HuH-7 (cell line): ENCODE measurements at places on chromosomes 4 and X.
A peak's percentile ranks its signal among the peaks of the same experiment; 100 is the strongest.

- no peak for DNase-seq
These were observed 11.0 kb downstream of the BMX start for GRCh38 chrX:15511563-15511962.

GRCh38 chr4:115152081-115152480, 38.7 kb upstream of the NDST4 start:
- no peak for DNase-seq

DNA sequence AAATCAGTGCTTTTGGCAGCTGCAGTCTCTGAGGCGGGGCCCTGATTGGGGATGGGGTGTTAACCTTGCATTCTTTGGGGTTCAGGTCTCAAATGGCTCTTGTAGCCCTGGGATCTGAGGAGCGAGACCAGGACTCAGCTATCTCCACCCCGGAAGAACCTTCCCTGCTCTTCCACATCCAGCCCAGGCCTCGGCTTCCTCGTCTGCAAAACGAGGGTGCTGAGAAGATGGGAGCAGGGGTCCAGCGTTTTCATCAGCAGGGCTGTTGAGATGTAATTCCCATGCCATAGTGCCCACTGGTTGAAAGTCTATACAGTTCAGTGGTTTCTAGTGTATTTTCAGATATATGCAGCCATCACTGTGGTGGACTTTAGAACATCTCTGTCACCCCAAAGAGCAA, 34.6 kb upstream of the WFS1 start:
- no peak for DNase-seq

DNA sequence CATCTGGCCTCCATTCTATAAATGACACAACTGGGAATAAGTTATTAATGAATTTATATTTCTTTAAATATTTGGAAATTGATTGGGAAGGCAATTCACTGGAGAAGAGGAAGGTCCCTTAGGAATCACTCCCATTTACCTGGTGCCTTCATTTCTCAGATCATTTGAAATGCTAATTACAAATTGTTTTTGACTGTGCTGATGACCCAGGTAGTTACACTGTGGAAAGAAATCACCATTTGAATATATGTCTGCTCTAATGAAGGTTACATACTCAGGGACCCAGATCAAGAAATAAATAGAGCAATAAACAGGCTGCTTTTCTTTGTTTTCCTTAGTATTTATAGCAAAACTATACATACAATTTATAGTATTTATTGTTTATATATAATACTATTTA, 1759.1 kb downstream of the ARAP2 start:
- DNase-seq: no peak

GRCh38 chr4:184599492-184600135, 49.6 kb downstream of the CASP3 start:
- DNase-seq: no peak

- DNase-seq: no peak
These were observed 38.9 kb downstream of the RUFY3 start for GRCh38 chr4:70760662-70761061.

GRCh38 chr4:2871466-2871865, 27.8 kb downstream of the ADD1 start:
- DNase-seq: no peak

DNA sequence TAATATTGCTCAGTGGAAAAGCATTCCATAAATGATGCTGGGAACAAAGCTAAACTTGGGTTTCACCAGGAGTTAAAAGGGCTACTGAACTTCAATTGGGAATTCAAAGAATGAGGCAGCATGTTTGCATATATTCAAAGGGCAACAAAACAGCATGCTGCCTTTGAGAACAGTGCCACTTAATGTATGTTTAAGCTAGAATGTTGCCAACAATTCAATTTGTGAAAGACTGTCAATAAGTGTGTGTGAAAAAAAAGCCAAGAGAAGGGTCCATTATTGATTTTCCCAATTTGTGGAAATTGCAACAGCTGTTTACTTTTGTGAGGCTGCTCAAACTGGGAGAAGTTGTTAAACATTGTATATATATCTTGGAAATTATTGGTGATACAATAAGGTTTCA, 701.9 kb upstream of the ACTRT1 start:
- no peak for DNase-seq

GRCh38 chr4:174275101-174275500, 8.4 kb downstream of the FBXO8 start:
- DNase-seq: no peak

- DNase-seq: no peak
These were observed 127.6 kb upstream of the RBPJ start for GRCh38 chr4:26192899-26193869.

DNA sequence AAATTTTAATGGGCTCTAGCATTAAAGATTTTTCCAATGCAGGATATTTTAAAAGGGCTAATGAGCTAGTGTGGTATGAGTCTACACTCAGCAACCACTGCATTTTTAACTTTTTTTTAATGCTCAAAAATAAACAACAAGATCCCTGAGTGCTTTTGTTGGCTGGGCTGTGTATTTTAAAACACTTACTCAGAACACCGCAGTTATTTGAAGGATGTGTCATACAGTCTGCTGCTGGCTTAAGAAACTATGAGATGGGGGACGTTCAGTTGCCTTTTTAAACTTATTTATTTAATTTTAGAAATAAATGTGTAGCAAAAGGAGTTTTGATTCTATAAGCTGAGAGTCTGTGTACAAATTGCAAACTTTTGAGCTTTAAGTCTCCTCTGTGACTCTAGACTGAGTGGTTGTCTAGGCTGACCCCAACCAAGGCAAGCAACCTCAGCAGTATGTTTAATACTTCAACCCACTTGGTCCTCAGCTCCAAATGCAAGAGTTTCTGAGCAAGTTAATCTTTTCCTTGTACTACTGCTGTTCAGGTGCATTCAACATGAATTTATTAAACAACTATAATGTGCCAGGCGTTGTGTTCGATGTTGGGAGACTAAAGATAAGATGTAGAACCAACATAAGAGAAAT, 278.6 kb upstream of the DIPK2B start:
- DNase-seq: no peak

GRCh38 chr4:7759216-7759615, 180.4 kb downstream of the AFAP1 start:
- DNase-seq: no peak

- no peak for DNase-seq
These were observed 229.9 kb upstream of the CPEB2 start for GRCh38 chr4:14772388-14772787.

- no peak for DNase-seq
These were observed 6.5 kb upstream of the SERTM2 start for GRCh38 chrX:111504941-111505340.

GRCh38 chrX:46791927-46792809, 33.2 kb upstream of the SLC9A7 start:
- DNase-seq: no peak

GRCh38 chr4:122041312-122041711, 89.5 kb upstream of the TRPC3 start:
- DNase-seq: no peak

GRCh38 chr4:1323635-1324442, 23.2 kb upstream of the UVSSA start:
- DNase-seq: no peak

DNA sequence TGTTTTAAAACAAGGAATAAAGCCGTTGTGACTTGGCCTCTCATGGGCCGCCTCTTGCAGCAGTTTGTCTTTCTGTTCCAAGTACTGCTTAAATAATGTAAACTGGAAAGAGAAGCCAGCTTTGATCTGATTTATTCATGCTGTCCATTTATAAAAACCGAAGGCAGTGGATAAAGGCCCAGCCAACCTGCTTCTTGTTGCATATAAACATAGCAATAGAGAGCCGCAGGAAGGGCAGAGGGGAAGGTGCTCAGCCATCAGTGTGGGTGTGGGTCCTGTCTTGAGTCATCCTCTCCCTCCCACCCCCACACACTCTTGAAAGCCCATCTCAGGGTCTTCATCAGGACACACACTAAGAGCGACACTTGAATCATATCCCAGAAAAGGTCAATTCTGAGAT, 187.9 kb upstream of the FAM9B start:
- DNase-seq: no peak

DNA sequence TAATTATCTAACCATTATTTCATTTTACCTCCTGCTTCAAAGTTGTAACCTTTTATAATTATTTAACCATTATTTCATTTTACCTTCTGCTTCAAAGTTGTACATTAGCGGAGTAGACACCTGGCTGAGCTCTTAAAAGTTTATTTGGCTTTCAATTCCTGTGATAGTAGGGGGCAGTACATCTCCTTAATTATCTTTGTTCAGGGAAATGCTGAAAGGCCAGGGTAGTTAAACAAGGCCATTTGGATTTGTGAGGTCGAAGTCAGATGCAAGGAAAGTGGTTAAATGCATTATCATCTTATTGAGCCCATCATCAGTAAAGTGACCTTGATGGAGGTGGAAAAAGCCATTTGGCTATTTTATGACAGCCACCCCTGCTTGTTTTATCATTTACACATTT, 210.6 kb downstream of the TENM3 start:
- no peak for DNase-seq

DNA sequence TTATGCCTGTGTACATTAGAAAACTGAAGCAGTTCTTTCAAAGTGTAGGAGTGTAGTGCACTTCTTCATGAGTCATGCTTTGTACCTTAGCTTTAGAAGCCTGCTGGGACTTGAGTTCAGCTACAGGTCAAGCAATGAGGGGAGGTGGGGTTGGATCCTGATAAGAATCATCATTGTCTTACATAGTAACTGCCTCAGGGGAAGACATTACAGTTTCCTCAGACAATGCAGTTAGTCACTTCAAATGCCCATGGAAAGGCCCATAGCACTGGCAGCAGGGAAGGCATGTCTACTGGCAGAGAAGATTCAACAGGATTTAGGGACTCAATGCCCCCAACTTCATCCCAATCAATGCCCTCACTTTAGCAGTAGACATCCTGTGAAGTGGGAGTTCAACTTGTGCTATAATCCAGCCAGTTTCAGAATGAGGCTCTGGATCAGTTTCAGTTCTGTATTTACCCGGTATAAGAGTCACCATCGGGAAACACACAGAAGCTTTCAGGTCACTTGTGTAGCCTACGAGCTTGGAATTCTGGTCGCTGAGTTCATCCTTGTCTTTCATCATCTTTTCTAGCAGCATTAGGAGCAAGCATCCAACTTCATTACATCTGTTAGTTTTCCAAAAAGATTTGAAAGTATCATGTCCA, 1216.5 kb downstream of the RAPGEF2 start:
- no peak for DNase-seq

- no peak for DNase-seq
These were observed 17.4 kb upstream of the ADH4 start for GRCh38 chr4:99161373-99162099.

GRCh38 chrX:28586286-28586685, 960 bp upstream of the IL1RAPL1 start:
- no peak for DNase-seq

DNA sequence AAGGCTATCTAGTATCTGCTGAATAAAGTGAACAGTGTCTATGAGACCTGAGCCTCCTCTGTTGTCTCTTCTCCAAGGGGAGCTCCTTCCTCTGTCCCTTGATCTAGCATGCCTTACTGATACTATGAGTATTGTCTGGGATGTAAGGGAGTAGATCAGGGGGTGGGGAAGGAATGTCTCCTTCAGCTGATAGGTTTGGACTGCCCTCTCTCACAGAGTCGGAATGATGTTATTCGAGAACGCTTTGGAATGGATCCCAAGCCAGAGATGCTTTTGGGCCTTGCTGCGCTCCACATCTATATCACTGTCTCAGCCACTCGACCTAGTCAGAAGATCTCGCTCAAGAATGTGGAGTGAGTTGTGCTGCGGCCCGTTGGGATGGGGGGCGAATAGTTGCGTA, 68.3 kb upstream of the PRPS1 start:
- no peak for DNase-seq

GRCh38 chr4:100095729-100096595, 94.3 kb downstream of the DDIT4L start:
- DNase-seq: peak; percentile 27

GRCh38 chrX:137930533-137930932, 364.6 kb downstream of the ZIC3 start:
- DNase-seq: no peak

GRCh38 chrX:9846631-9847030, 60.4 kb downstream of the SHROOM2 start:
- no peak for DNase-seq

DNA sequence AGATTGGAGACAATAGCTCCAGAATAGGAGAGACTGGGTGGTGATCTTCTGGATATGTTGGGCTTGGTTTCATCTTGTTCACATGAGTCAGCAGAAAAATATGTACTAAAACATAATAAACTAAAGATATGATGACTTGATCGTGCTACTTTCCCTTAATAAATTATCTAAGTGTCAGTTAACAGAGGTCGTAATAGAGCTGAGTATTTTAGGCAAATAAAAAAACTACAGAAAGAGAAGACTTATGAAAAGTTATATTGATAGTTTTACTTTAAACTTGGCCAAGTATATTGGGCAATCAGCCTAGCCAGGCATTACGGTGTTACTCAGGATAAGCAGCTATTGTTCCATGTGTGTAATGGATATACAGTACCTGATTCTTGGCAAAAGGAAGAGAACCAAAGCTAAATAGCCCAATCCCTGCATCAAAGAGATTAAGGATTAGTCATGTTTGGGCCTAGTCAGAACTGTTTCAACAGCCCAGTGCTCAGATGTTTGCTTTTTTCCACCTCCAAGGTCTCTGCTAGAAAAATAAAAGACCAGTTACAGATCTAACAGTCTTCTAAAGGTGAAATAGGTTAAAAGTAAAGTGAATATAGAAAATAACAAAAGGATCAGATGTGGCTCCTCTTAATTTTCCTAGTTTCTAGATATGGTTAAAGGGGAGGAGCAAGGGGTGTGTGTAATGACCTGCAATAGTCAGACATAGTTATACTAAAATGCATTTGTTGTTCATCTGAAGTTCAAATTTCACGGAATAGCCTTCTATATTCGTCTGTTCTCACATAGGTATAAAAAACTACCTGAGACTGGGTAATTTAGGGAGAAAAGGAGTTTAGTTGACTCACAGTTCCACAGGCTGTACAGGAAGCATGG, 262.6 kb downstream of the ADGRL3 start:
- peak; percentile 3 for DNase-seq

DNA sequence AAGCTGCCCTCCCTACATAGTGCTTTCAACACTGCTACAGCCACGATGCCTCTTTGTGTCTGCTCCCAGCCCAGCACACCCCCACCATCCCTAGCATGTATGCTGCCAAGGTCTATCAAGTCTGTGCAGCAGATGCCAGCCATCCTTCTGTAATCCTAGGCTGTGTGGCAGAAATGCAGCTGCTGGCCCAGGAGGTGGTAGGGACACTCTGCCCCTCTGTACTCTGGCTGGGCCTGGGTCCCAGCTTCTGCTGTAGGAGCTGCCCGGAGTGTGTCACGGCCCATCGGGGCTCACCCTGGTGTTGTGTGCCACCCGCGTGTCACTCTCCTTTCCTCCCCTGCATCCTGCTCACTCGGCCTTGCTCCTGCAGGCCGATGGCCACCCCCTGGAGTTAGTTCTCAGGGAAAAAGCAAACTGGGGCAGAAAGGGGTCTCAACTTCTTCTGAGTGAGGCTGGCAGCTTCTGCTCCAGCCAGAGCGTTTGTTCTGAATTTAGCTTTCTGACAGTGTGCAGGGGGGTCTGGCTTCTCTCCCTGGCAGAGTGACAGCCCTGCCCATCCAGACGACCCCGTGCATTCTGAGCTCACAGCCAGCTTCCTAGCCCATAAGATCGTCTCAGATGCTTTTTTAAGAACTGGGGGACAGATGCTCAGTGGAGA, 22.7 kb downstream of the PSAPL1 start:
- DNase-seq: no peak
